ENCODE measurements at places on chromosomes 2 and 18.

GRCh38 chr2:128626760-128627511, 308.3 kb upstream of the HS6ST1 start:
- peak; percentile 10 for DNase-seq

GRCh38 chr2:136334967-136335366, 217.0 kb upstream of the CXCR4 start:
- DNase-seq, result no peak

- DNase-seq, result no peak
These were observed 66.5 kb downstream of the AGAP1 start for GRCh38 chr2:235560345-235560744.

DNA sequence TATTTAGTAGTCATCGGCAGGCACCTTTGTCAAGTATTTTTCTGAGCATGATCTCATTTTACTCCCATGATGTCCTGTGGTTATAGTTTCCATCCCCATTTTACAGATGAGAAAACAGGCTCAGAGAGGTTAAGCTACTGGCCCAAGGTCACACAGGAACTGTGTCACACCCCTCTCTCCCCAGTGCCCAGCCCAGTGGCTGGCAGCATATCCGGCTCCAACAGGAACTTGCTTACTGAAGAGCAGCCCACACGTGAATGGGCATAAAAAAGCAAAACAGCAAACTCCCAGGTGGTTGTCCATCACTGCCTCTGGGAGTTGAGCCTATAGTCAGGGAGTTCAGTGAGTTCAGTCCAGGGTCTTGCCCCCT, 8.3 kb upstream of the KLF11 start:
- DNase-seq, result no peak

DNA sequence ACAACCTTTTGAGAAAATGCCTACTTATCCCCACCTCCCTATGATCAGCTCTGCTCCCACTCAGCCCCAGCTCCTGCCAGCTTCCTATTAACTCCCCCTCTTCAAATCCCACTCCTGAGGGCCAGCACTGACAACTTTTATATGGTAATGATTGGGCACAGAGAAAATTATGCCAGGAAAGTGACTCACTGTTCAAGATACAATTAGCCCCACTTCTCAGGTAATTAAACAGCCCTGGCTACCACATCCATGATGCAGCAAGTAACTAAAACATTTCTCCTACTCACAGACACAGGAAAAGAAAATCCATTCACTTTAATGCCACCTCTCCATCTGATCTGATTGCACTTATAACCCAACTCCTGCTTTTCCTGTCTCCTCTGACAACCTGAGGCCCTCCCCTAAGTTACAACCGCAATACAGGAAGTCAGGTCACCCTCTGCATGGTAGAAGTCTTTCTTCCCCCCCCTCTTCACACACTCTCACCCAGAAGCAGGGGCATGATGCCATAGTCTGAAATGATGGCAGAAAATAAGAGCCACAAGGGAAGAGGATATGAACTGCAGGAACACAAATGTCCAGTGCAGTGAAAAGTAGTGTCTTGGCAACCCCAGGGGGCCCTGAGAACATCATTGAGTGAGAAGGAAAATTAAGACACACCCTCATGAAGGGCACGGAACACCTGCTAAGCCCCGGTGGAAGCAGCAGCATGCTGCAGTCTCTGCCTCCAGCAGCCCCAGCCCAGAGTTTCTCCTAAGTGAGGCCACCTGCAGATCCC, 54.4 kb downstream of the STK39 start:
- DNase-seq, result peak; percentile 40

DNA sequence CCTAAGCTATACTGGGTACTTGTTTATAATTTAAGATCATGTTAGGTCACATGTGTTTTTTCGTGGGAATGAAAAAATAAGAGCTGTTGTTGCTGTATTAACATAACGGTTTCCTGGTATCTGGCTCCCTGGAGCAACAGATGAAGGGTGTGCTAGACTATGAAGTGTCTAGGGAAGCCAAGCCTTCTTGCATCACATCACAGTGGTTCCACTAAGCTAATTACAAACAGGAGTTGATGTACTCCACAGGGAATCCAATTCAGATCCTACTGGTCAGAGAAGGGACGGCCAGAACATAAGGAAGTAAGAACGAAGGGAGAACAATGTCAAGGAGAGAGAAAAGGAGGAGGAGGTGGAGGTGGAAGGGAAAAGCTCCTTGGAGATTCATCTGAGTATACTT, 193.0 kb upstream of the CYP26B1 start:
- no peak for DNase-seq

- DNase-seq, result no peak
These were observed 148.1 kb downstream of the BAZ2B start for GRCh38 chr2:159468257-159468656.

- no peak for DNase-seq
These were observed 103.2 kb downstream of the TCF4 start for GRCh38 chr18:55484773-55485172.

- no peak for DNase-seq
These were observed 40.9 kb upstream of the TRIB2 start for GRCh38 chr2:12675801-12676200.

All from activated naive CD8-positive, alpha-beta T cell treated with anti-CD3 and anti-CD28 coated beads, Interleukin-2, amount 10 ng/mL, durations not matched to agents 7 days and 5 days (primary cell).